ENCODE measurements at places on chromosomes 5 and 9. TPM values are rescaled to one million over a fixed set of nuclear protein-coding genes. Genes with fewer than 3 reads are reported as not detected.

PLAC8L1 gene
- total RNA-seq = not detected

HEXB gene
- 196 TPM for total RNA-seq

C8G gene
- not detected for total RNA-seq

LECT2 gene
- total RNA-seq = not detected

GPRIN1 gene
- total RNA-seq = 7.6 TPM

DOCK2 gene
- 3.0 TPM for total RNA-seq

PCDHGA10 gene
- 10.5 TPM for total RNA-seq

DAB2IP gene
- total RNA-seq = 44.9 TPM

PCDHGA2 gene
- 1.1 TPM for total RNA-seq

TNPO1 gene
- total RNA-seq = 73.9 TPM

RETREG1 gene
- total RNA-seq = 6.0 TPM

IFNA2 gene
- total RNA-seq = not detected

FGF18 gene
- 14.1 TPM for total RNA-seq

Data from mesangial cell (primary cell).